Right hindlimb (tissue), 1 donor: ENCODE measurements at places on chromosomes 7 and 10.

- DNase-seq, result no peak
Observed at GRCh38 chr7:28630350-28630749, 218.0 kb downstream of the CREB5 start.

GRCh38 chr10:24350070-24350921 lies 141.4 kb downstream of the KIAA1217 start:
- no peak for DNase-seq

GRCh38 chr10:15408557-15408956 lies 37.5 kb upstream of the FAM171A1 start:
- no peak for DNase-seq

DNA sequence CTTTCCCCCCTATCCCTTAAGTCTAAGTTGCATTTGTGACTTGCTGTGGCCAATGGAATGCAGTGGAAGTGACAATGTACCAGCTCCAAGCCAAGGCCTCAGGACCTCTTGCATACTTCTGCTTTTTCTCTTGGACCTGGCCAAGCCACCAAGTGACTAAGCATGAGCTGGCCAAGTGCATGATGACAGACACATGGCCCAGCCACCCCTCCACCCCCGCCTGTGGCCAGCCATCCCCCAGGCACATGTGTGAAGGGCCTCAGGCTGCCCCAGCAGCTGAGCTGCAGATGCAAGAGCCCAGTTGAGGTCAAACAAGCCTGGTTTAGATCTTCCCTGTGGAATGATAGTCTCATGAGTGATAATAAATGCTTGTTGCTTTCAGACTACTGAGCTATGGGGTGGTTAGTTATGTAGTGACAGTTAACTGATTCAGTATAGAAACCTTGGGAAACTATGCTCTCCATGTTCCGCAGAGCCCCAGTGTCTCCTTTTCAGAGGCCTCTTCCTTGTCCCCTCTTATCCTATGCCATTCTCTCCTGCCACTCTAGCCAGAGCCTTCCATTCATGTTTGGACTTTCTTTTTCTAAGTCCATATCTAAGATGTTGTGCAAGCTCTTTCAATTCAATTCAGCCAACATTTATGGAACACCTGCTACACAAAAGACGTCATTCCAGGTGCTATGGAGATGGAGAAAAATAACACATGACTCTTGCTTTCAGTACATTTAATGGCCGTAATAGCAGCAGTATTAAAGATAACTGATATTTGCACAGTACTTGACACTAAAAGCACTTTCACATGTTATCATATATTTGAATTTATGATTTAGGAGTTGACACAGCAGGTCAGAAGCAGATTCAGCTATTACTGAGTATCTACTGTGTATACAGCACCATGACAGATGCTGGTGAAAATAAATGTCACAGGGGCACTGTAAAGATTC lies 55.5 kb upstream of the LOXL4 start:
- DNase-seq, result no peak

GRCh38 chr10:43902842-43903241 lies 254.2 kb upstream of the ZNF32 start:
- no peak for DNase-seq

DNA sequence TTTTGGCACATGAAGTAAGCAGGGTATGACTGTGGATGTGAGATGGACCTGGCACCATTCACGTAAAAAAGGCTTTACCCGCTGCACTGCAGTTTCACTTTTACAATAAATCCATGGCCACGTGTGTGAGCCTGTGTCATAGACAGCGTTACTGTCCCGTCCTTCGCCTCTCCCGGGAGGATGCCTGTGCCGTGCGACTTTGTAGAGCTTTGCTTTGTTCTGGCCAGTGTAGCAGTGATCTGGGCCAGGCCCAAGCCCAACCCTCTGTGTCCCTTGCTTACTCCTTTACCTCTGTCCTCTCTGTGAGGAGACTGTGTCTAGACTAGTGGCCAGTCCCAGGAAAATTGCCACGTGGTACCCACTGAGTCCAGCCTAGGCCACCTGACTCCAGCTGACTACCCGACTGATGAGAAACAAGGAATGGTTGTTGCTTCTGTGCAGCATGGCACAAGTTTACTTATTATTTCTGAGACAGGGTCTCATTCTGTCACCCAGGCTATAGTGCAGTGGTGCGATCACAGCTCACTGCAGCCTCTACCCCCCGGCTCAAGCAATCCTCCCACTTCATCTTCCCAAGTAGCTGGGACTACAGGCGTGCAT lies 48.1 kb downstream of the JAKMIP3 start:
- peak; percentile 4 for DNase-seq

DNA sequence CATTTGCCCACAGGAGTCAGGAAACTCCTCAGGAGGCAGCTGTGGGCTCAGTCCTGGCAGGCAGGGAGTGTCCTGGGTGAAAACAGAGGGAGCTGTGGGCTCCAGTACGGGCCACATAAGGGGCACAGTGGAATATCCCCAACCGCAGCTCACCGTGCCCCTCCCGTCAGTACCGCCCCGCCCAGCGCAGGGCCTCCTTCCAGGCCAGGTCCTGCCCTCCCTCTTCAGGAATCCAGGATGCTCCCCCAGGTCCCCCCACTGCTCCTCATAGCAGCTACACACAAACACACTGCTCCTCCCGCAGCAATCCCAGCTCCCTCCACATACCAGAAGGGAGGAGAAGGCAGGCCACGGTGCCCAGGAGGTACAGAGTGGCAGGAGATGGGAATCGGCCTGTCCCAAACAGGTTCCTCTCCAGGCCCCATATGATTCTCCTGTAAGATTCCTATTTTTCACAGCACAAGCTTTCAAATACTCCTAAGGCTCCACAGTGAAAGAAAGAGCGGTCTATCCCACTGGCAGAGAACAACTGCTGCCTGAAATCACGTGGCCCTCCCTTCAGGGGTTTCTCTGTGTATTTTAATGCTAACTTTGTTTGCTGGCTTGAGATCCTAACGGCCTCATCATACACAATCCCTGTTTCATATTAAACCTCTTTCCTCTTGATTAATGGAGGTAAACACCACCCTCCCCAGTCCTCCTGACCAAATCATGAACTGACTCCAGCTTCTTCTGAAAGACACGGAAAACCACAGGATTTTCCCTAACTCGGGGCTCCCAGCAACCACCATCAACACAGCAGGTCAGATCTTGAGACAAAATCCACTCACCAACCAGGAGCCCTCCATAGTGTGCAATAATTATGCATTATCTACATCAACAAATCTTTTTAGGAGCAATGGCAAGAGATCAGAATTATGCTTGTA lies 178.7 kb downstream of the TNS3 start:
- peak; percentile 46 for DNase-seq

GRCh38 chr7:29970158-29970557 lies 19.4 kb downstream of the SCRN1 start:
- DNase-seq, result no peak

GRCh38 chr7:6200971-6201370 lies 71.5 kb downstream of the CYTH3 start:
- DNase-seq, result no peak

DNA sequence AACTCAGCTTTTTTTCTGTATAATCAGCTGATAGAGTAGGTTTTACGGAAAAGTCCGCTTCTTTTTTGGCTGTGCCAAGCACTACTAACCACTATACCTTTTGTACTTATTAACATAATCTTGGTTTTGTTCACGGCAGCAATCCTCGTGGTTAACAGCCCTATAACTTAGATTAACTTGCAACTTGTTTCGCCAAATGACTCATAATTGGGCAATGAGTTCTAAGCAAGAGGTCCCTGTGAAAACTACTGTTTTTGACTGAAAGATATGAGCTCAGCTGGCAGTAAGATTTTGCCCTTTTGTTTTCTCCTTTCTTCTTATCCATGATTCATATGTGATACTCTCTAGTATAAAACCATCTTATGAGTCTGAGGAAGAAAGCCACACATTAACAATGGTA lies 345.0 kb upstream of the PCDH15 start:
- no peak for DNase-seq

DNA sequence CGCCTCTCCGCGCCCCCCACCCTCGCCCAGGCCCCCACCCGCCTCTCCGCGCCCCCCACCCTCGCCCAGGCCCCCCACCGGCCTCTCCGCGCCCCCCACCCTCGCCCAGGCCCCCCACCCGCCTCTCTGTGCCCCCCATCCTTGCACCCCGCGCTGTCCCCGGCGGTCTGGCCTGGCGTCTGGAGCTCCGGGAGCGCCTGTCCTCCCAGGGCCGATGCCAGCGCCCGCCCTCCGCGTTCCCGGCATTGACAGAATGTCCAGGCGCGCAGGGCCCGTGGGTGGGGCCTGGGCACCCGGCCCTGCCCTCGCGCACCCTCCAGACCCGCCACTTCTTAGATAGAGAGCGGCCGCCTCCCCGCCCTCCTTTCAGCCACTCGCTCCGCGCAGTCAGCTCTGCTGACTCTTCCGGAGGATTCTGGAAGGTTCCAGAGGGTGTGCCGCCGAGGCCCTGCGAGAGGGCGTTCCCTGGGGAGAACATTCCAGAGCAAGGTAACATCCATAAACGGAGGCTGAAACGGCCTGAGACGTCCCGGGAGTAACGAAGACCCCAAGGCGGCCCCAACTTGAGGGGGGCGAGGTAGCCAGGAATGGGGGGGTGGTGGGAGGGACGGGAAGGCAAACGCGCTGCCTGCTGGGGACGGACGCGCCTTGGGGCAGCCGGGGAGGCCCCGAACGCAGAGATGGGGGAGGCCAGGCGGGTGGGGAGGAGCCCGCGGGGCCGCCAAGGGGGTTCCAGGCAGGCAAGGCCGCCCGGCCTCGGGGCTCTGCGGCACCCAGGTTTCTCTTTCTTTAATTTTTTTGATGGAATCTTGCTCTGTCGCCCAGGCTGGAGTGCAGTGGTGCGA lies 117.8 kb downstream of the DYNC2I1 start:
- no peak for DNase-seq

- no peak for DNase-seq
Observed at GRCh38 chr7:94969434-94970084, 62.2 kb downstream of the PPP1R9A start.

DNA sequence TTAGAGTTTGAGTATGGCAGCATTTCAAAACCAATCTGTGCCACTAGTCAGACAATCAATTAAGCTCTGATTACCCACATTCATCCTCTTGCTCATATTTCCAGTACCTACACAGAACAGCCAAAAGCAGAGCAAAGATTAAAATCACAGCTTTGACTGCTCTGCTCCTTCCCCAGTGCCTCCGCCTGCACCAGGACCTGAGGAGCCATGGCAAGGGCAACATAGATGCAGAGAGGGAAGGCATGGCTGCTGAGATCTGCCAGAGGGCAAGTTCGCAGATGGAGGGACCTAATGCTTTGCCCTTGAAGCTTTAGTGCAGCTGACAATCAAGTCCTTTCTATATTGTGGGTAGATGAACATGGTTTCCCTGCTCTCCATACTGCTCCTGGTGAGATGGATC lies 148.1 kb downstream of the HTR7 start:
- no peak for DNase-seq

DNA sequence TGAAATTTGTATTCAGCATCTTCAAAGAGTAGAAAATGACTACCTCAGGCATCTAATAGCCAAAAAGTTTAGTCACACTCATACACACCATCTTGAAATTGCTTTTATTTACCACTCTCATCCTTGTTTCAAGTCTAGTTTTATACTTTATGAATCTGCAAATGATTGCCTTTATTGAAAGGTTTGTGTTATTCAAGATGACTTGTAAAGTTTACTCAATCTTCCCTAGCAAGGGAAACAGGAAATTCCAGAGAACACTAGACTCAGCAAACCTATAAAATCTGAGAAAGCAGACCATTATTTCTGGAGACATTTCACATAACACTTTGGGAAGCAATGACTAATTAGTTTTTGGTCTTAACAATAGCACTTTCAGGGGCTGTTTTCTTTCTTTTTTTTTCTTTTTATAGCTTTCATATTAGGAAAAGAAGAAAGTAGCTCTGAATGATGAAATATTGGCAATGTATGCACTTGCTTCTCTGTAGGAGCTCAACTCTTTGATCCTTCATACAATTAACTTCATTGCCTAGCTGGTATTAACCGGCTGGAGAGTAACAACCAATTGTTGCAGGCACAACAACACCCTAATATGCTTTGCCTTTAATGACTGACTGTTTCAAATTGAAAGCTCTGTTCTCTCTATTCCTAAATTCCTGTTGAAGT lies 68.9 kb upstream of the HDAC9 start:
- no peak for DNase-seq

GRCh38 chr10:35150308-35150707 lies 23.7 kb downstream of the CREM start:
- no peak for DNase-seq

GRCh38 chr10:3832022-3832786 lies 47.2 kb upstream of the KLF6 start:
- no peak for DNase-seq

GRCh38 chr10:108757946-108758345 lies 1165.4 kb downstream of the XPNPEP1 start:
- no peak for DNase-seq

DNA sequence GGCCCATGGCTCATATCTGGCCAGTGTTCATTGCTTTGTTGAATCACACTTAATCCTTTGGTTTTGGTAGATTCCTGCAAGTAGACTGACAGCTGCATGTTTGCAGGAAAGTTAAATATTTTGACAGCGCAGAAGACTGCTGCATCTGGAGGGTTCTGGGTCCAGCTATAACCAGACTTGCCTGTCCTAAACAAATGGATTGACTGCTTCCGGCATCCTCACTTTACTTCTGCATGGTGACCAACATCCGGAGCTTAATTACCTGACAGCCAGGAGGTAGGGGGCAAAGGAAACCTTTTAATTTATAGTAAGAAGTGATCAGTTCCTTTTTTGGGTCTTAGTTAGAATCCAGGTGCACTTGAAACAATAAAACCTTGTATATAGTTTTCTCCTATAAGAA lies 263.3 kb downstream of the SNX10 start:
- no peak for DNase-seq

- DNase-seq, result no peak
Observed at GRCh38 chr7:24854866-24855265, 97.6 kb upstream of the GSDME start.

- no peak for DNase-seq
Observed at GRCh38 chr10:90396721-90397120, 461.1 kb downstream of the HTR7 start.
